ENCODE measurements at places on chromosomes 6 and 20.

- DNase-seq = no peak
Measured at GRCh38 chr6:47323887-47324286, 14.2 kb upstream of the TNFRSF21 start.

- DNase-seq = no peak
Measured at GRCh38 chr6:137903274-137903932, 36.3 kb downstream of the TNFAIP3 start.

- DNase-seq = no peak
Measured at GRCh38 chr6:35149891-35150566, 8.9 kb upstream of the TCP11 start.

GRCh38 chr6:160388922-160389321 is 40.7 kb downstream of the SLC22A3 start:
- DNase-seq = no peak

DNA sequence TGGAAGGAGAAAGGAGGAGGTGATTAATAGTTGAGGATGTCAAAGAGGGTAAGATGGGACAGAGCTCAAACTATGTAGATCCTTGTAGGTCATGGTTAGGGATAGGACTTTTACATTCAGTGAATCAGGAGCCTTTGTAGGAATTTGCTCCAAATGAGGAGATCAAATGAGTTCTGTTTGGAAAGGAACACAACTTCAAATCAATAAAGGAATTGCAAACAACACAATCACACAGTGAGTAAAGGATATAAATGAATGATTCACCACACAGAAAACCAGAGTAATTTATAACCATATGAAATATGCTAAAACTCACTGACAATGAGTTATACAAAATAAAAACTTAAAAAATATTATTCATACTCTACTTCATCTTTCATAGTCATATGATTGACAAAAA is 480.8 kb upstream of the EPHA7 start:
- no peak for DNase-seq

Measured in NCI-H526 (cell line).